ENCODE measurements at places on chromosomes 2 and 18. TPM values are rescaled to one million over a fixed set of nuclear protein-coding genes. Genes with fewer than 3 reads are reported as not detected.
A peak's percentile ranks its signal among the peaks of the same experiment; 100 is the strongest.

GRCh38 chr2:189426886-189427285 is 14.4 kb upstream of the WDR75 start:
- H3K4me1 ChIP-seq, result no peaks in the 10 kb centered on the region
- H3K27me3 ChIP-seq, result no peaks in the 10 kb centered on the region
- no peaks in the 10 kb centered on the region for H3K36me3 ChIP-seq
- DNase-seq, result no peak

GRCh38 chr2:240392084-240392947 is 43.1 kb upstream of the GPC1 start:
- no peak overlapping the region for H3K4me3 ChIP-seq
- peaks cover 10% of the 10 kb centered on the region for H3K4me1 ChIP-seq
- no peak overlapping the region for H3K27ac ChIP-seq

DNA sequence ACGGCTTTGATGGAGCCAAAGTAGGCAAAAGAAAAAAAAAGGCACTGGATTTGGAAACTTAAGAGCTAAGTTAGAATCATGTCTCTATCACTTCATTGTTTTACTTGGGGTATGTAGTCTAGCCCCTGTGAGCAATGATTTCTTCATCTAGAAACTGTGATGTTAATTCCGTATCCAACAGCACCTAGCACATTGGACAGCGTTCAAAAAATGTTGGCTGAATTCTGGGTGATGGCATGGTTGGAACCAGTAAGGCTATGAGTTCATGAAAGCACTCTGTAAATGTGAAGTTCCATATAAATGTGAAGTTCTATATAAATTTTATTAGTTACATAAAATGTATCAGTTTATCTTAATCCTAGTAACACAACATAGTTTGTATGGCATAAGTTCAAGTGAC is 308.5 kb upstream of the HNMT start:
- H3K36me3 ChIP-seq, result no peaks in the 10 kb centered on the region
- no peaks in the 10 kb centered on the region for H3K4me1 ChIP-seq
- no peaks in the 10 kb centered on the region for H3K27me3 ChIP-seq
- no peak for DNase-seq
- no peak overlapping the region for H3K4me3 ChIP-seq
- H3K27ac ChIP-seq, result no peak overlapping the region

DNA sequence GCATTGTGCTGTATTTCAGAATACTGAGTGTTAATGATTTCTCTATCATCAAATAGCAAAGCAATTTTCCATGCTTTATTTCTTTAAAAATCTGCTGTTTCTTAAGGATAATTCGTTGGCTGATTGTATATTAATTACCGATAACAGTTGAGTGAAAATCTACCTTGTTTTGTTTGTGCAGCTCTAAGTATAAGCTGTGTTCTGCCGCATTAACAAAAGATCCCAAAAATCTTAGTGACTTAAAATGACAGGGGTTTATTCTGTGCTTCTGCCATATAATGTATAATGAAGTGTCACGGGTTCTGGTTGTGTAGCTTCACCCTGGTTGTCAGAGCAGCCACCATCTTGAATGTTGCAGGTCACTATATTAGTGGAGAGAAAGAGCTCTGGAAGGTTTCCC is 196.1 kb downstream of the ACTR3 start:
- DNase-seq, result no peak
- no peak overlapping the region for H3K4me3 ChIP-seq
- H3K27ac ChIP-seq, result no peak overlapping the region
- no peaks in the 10 kb centered on the region for H3K27me3 ChIP-seq
- no peaks in the 10 kb centered on the region for H3K36me3 ChIP-seq

- H3K27ac ChIP-seq, result no peak overlapping the region
- no peaks in the 10 kb centered on the region for H3K36me3 ChIP-seq
- no peaks in the 10 kb centered on the region for H3K27me3 ChIP-seq
- H3K4me3 ChIP-seq, result no peak overlapping the region
- peaks cover 9% of the 10 kb centered on the region for H3K4me1 ChIP-seq
Observed at GRCh38 chr18:56329536-56329935, 308.9 kb downstream of the TXNL1 start.

- DNase-seq, result no peak
- peak overlapping the region; percentile 59 for H3K4me3 ChIP-seq
- H3K4me1 ChIP-seq, result no peaks in the 10 kb centered on the region
- no peak overlapping the region for H3K27ac ChIP-seq
Observed at GRCh38 chr2:17517481-17518211, 594 bp downstream of the RAD51AP2 start.

DNA sequence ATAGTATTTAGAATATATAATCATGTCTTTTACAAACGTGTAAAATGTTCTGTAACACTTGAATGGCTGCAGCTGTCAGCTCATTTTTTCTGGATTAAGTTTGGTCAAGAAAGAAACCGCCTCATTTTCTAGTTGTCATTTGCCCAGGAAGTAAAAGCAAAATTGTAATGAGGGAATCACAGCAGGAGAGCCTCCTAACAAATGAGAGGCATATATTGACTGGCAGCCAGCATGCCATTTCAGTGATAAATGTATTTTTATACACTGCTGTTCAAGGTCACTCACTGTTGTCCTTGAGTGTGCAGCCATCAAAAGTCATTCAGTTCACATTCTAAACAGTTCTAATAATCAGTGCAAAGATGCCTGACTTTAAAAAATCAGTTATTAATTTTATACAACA is 144.3 kb upstream of the BOD1L2 start:
- H3K4me3 ChIP-seq, result no peak overlapping the region
- H3K4me1 ChIP-seq, result peaks cover 6% of the 10 kb centered on the region
- DNase-seq, result no peak
- H3K36me3 ChIP-seq, result no peaks in the 10 kb centered on the region
- no peak overlapping the region for H3K27ac ChIP-seq

- no peak for DNase-seq
- no peaks in the 10 kb centered on the region for H3K4me1 ChIP-seq
- no peaks in the 10 kb centered on the region for H3K27me3 ChIP-seq
- no peak overlapping the region for H3K4me3 ChIP-seq
- no peak overlapping the region for H3K27ac ChIP-seq
- no peaks in the 10 kb centered on the region for H3K36me3 ChIP-seq
Observed at GRCh38 chr2:179999000-179999399, 8.1 kb downstream of the CWC22 start.

DNA sequence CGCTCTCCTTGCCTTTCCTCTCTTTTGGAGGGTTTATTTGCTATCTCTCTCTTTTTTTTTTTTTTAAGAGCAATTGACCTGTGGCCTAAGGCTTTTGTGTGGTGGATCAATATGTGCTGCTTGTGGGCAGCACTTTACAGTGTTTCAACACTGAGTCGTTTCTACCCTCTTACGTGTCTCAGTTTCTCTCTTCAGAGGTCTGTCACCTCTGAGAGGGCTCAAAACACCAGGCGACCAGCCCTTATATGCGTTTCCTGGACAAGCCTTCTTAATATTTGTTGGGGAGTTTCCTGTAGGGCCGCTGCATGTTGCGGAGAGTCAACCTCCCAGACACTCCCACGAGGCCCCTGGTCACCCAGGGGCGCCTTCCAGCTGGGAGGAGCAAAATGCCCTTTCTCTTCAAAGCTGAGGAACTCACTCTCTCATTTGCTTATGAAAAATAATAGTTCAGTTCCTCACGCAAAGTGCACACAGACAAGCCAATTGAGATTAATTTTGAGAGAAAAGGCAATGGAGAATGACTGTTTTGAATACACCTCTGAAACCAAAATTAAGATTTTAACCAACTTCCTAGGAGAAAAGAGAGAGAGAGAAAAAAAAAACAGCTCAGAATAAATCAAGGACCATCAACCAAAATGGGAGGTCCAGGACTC is 96.3 kb upstream of the B3GNT2 start:
- H3K36me3 ChIP-seq, result no peaks in the 10 kb centered on the region
- no peaks in the 10 kb centered on the region for H3K27me3 ChIP-seq
- DNase-seq, result no peak
- no peak overlapping the region for H3K27ac ChIP-seq

The VIL1 gene
- total RNA-seq, result not detected

The DHRS9 gene
- not detected for total RNA-seq

The NPHP1 gene
- total RNA-seq, result 1.8 TPM

The TXNDC2 gene
- 0.18 TPM for total RNA-seq

The WNT6 gene
- not detected for total RNA-seq
